ENCODE measurements at places on chromosomes 13 and 19. TPM values are rescaled to one million over a fixed set of nuclear protein-coding genes. Genes with fewer than 3 reads are reported as not detected.
A peak's percentile ranks its signal among the peaks of the same experiment; 100 is the strongest.

- no peak overlapping the region for H3K4me3 ChIP-seq
- no peaks in the 10 kb centered on the region for H3K27me3 ChIP-seq
- H3K4me1 ChIP-seq = peaks cover 50% of the 10 kb centered on the region
- peak; percentile 48 for DNase-seq
- H3K27ac ChIP-seq = peak overlapping the region; percentile 74
Measured at GRCh38 chr19:19460761-19461265, 54.5 kb downstream of the TSSK6 start.

DNA sequence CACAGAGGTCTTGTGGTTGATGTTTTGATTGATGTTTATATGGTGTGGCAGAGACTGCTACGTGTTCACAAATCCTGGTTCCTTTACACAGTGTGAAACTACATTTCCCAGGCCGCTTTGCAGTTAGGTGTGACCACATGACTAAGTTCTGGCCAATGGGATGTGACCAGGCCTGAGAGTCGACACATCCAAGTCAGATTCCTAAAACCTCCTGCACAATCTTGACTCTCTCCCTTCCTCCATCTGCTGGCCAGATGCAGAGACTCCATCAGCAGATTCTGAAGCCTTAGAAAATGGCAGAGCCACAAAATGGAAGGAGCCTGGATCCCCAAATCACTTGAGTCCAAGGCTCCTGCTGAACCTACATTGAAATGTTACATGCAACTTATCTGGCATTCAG is 12.6 kb downstream of the CD37 start:
- no peaks in the 10 kb centered on the region for H3K27me3 ChIP-seq
- DNase-seq = no peak
- no peaks in the 10 kb centered on the region for H3K4me1 ChIP-seq
- H3K27ac ChIP-seq = no peak overlapping the region
- no peak overlapping the region for H3K4me3 ChIP-seq
- H3K36me3 ChIP-seq = no peaks in the 10 kb centered on the region

GRCh38 chr13:29137016-29137415 is 316.9 kb downstream of the MTUS2 start:
- H3K36me3 ChIP-seq = no peaks in the 10 kb centered on the region
- DNase-seq = no peak
- no peak overlapping the region for H3K27ac ChIP-seq
- no peaks in the 10 kb centered on the region for H3K4me1 ChIP-seq

DNA sequence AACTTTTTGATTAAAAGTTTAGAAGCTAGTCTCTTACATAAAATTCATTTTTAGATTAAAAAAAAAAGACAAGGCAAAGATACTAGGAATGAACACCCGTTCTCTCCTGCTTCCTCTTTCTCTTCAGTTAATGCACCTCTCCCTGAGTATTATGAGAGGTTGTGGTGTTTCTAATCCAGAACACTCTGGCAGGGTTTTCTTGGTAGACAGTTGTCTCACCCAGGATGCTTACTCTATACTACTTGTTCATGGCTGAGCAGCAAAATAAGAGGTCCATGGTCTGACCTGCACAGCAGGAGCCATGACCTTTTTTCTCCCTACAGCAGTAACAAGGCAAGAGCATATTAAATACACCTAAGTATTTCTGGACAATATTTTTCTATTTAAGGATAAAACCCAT is 62.0 kb downstream of the MICU2 start:
- H3K36me3 ChIP-seq = no peaks in the 10 kb centered on the region
- H3K27ac ChIP-seq = no peak overlapping the region
- no peaks in the 10 kb centered on the region for H3K27me3 ChIP-seq
- no peak overlapping the region for H3K4me3 ChIP-seq

DNA sequence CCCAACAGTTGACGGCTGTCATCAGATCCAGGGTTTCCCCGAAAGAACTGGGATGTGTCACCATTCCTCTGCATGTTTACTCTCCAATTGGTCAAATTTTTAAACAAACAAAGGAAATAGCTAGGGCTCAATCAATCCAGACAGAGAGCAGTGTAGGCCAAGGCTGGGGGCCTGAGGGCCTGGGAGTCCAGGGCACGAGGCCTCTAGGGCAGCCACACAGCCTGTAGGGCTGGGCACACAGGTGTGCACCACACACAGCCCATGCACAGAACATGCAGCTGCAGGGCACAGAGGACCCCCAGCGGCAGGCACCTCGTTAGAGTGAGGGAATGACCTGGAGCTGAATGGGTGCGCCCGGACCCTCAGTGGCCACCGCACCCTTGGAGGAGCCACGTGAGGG is 9.5 kb downstream of the MIER2 start:
- DNase-seq = no peak
- H3K27ac ChIP-seq = no peak overlapping the region
- no peaks in the 10 kb centered on the region for H3K4me1 ChIP-seq
- no peaks in the 10 kb centered on the region for H3K27me3 ChIP-seq
- peaks cover 11% of the 10 kb centered on the region for H3K36me3 ChIP-seq

GRCh38 chr13:101307181-101307701 is 109.1 kb downstream of the NALCN start:
- no peak overlapping the region for H3K27ac ChIP-seq
- H3K4me1 ChIP-seq = no peaks in the 10 kb centered on the region
- DNase-seq = no peak
- H3K4me3 ChIP-seq = no peak overlapping the region
- H3K27me3 ChIP-seq = no peaks in the 10 kb centered on the region

DNA sequence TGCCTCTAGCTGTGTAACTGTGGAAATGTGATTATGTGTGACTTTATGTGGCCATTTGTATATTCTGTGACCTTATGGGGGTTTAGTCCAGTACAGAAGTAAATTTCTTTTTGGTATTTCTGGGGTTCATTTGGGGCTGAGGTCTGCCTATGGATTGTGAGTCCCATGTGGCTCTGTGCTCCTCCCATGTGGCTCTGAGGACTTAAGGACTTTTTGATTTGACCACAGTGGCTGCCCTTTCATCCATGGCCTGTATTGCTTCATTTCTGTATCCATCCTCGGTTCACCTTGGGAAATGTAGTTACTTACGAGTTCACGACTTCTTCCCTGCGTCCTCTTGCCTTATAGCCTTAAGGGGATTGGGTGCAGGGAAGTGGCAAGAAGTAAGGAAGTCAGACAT is 1.0 kb downstream of the ZNF420 start:
- no peak for DNase-seq
- no peaks in the 10 kb centered on the region for H3K4me1 ChIP-seq
- H3K27ac ChIP-seq = no peak overlapping the region
- no peaks in the 10 kb centered on the region for H3K27me3 ChIP-seq

GRCh38 chr19:23758187-23759074 is at the start of gene ZNF681:
Gene ZNF681, minus strand, starts transcription at chr19:23758891. Its CDS starts 142 bp downstream, at chr19:23758749.
- no peaks in the 10 kb centered on the region for H3K36me3 ChIP-seq
- H3K4me3 ChIP-seq = peak within 1 kb of the TSS; percentile 42
- no peaks in the 10 kb centered on the region for H3K27me3 ChIP-seq
- no peaks in the 10 kb centered on the region for H3K4me1 ChIP-seq
- H3K27ac ChIP-seq = peak within 1 kb of the TSS; percentile 0
- DNase-seq = peak; percentile 94

DNA sequence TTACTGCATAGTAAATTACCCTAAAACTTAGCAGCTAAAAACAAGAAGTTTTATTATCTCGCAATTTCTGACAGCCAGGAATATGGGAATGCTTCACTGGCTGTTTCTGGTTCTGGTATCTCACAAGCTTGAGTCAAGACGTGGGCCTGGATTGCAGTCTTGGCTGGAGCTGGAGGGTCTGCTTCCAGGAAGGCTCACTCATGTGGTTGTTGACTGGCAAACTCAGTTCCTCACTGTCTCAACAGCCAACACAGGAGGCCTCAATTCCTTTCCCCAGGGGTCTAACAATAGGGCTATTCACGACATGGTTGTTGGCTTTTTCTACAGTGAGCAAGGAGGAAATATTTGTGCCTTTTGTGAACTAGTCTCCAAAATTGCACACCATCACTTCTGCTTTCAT is 146.3 kb downstream of the GPC5 start:
- no peak overlapping the region for H3K27ac ChIP-seq
- H3K27me3 ChIP-seq = no peaks in the 10 kb centered on the region
- H3K4me3 ChIP-seq = no peak overlapping the region
- H3K36me3 ChIP-seq = no peaks in the 10 kb centered on the region
- no peaks in the 10 kb centered on the region for H3K4me1 ChIP-seq
- DNase-seq = no peak

DNA sequence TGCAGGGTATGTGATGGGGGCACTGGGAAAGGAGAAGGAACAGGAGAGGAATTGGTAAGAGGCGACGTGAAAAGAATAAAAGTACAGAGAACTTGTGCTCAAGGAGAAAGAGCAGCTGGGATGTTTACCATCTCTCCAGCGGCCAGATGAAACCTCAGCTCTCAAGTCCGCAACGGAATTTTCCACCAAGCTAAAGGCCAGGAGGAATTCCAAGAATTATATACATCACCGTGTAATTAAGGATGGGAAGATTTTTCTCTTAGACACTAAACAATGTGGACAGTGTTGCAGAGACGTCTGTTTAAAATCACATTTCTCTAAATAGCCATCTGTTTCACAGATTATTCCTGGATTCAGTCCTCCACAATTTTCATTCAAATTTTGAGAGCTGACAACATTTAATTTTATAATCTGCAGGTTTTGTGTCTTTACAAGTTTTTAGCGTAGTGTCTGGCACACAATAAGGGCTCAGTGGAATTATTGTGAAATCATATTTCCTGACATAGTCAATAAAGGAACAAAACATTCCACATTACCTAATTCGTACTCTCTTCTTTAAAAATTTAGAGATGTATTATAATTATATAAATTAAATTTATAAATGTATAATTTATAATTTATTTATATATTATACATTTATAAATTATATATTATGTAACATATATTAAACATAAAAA is 23.0 kb upstream of the USP29 start:
- no peaks in the 10 kb centered on the region for H3K4me1 ChIP-seq
- H3K4me3 ChIP-seq = no peak overlapping the region
- H3K27ac ChIP-seq = no peak overlapping the region

GRCh38 chr13:87398047-87398446 is 273.1 kb upstream of the SLITRK5 start:
- no peak overlapping the region for H3K4me3 ChIP-seq
- DNase-seq = no peak
- H3K27me3 ChIP-seq = no peaks in the 10 kb centered on the region
- no peak overlapping the region for H3K27ac ChIP-seq

GRCh38 chr19:1290196-1290702 is 4.6 kb downstream of the EFNA2 start:
- peaks cover 14% of the 10 kb centered on the region for H3K27me3 ChIP-seq
- DNase-seq = no peak
- H3K4me3 ChIP-seq = peak overlapping the region; percentile 12

- H3K27ac ChIP-seq = no peak overlapping the region
- H3K36me3 ChIP-seq = peaks cover 11% of the 10 kb centered on the region
- H3K4me1 ChIP-seq = no peaks in the 10 kb centered on the region
- H3K4me3 ChIP-seq = no peak overlapping the region
Measured at GRCh38 chr19:3058821-3059314, 3.4 kb downstream of the TLE5 start.

- H3K4me1 ChIP-seq = no peaks in the 10 kb centered on the region
- H3K4me3 ChIP-seq = no peak overlapping the region
- H3K27me3 ChIP-seq = no peaks in the 10 kb centered on the region
- H3K27ac ChIP-seq = no peak overlapping the region
- DNase-seq = no peak
- H3K36me3 ChIP-seq = no peaks in the 10 kb centered on the region
Measured at GRCh38 chr13:100962585-100962984, 288.0 kb upstream of the TMTC4 start.

DNA sequence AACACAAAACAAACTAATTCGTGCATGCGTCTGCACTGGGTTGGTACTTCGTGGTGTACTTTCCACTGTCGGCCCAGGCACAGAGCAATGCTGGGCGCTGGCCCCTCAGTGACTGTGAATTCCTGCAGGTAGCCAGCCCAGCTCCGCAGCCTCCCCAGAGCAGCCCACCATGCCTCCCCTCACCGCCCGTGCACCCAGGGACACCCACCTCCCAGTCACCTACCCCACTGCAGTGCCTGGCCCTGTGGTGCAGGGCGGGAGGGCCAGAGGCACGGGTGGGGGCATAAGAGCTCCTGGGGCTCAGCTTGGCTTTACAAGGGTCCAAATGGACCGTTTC is 93.1 kb upstream of the ZNF507 start:
- H3K27me3 ChIP-seq = no peaks in the 10 kb centered on the region
- H3K4me3 ChIP-seq = no peak overlapping the region
- H3K27ac ChIP-seq = no peak overlapping the region
- no peaks in the 10 kb centered on the region for H3K4me1 ChIP-seq
- DNase-seq = no peak
- H3K36me3 ChIP-seq = no peaks in the 10 kb centered on the region

DNA sequence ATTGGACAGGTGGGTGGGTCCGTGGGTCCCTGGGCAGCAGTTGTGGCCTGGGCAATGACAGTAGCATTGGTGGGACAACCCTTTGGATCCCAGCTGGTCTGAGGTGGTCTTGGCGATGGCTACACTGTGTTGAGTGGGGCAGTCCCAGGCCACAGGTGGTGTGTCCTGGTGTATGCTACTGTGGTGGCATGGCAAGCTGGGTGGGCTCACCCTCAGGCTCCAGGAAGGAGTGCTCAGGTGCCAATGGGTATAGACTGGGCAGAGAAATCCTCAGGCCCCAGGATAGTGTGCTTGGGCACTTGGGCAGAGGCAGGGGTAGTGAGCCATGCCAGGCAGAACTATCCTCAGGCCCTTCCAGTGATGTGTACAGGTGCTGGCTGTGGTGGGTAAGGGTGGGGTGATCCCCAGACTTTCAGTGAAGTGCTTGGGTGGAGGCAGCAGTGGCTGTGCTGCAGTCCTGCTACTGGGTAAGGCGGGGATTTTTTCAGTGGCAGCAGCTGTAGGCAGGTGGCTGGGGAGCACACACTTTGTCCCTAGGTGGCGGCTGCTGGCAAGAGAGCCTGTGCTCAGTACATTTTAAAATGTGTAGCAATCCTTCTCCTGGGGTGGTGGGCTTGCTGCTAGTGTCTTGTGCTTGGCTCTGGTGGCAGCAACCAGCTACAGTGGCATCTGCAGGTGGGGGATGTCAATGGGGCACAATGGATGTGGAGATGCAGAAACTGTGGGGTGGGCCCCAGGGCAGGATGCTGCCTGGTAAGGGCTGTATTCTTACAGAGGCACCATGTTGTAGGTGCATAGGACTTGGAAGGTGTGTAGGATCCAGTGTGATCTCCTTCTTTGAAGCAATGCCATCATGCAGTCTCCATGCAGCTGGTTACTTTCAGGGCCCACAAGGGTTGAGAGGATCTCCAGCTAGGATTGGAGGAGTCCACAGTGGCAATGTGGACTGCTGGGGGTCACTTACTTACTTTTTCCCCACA is 64.9 kb downstream of the DNAJC3 start:
- H3K4me1 ChIP-seq = no peaks in the 10 kb centered on the region
- no peaks in the 10 kb centered on the region for H3K27me3 ChIP-seq
- no peak for DNase-seq

- DNase-seq = no peak
- H3K4me1 ChIP-seq = peaks cover 17% of the 10 kb centered on the region
- H3K27ac ChIP-seq = no peak overlapping the region
Measured at GRCh38 chr13:112894673-112895481, 74.1 kb upstream of the MCF2L start.

KRTDAP gene
- total RNA-seq = not detected

UBA52 gene
- total RNA-seq = 1,174 TPM

CFAP97D2 gene
- not detected for total RNA-seq

LAIR2 gene
- total RNA-seq = not detected

TMEM238 gene
- total RNA-seq = 78.1 TPM

MAMSTR gene
- 0.35 TPM for total RNA-seq

CEACAM8 gene
- total RNA-seq = 2.3 TPM

LGI4 gene
- 5.8 TPM for total RNA-seq

RAB3A gene
- 4.2 TPM for total RNA-seq

PRR36 gene
- 0.37 TPM for total RNA-seq

LRRC63 gene
- total RNA-seq = not detected

GAMT gene
- total RNA-seq = 3.3 TPM

PLVAP gene
- 47.1 TPM for total RNA-seq

ZNF665 gene
- 1.6 TPM for total RNA-seq

ADGRL1 gene
- total RNA-seq = 28.0 TPM

LGALS14 gene
- not detected for total RNA-seq

SCGB2B2 gene
- total RNA-seq = 0.13 TPM

LMTK3 gene
- total RNA-seq = 3.1 TPM

All from colonic mucosa (tissue), 4 donors.